ENCODE measurements at places on chromosomes 11 and 22. TPM values are rescaled to one million over a fixed set of nuclear protein-coding genes. Genes with fewer than 3 reads are reported as not detected.

MRGPRX3 gene
- not detected for total RNA-seq

NAGA gene
- 76.3 TPM for total RNA-seq

PHLDA2 gene
- total RNA-seq, result 4.5 TPM

ANKK1 gene
- under 0.01 TPM for total RNA-seq

OR10D3 gene
- total RNA-seq, result not detected

C11orf65 gene
- 1.5 TPM for total RNA-seq

CALCB gene
- 0.16 TPM for total RNA-seq

ZMAT5 gene
- total RNA-seq, result 18.2 TPM

PIWIL4 gene
- 3.9 TPM for total RNA-seq

KRTAP5-2 gene
- total RNA-seq, result not detected

All from hair follicle dermal papilla cell (primary cell).